ENCODE measurements at places on chromosomes 7 and 10.

- no peak for DNase-seq
These were observed 24.6 kb downstream of the RAMP3 start for GRCh38 chr7:45181991-45182855.

DNA sequence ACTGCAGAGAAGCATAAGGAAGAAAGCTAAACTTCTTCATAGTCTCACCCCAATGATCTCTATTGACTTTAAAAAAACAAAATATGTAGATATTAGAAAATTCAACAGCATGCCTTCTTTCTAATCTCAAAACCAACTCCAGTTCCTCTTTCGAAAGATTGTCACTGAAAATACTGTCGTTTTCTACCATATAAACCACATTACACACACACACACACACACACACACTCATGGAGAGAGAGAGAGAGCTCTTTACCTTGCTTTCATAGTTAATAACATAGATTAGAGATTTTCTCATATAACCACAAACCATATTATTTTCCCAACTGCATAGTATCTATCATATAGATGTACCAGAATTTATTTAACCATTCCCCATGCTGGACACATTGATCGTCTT lies 296.2 kb upstream of the MGMT start:
- no peak for DNase-seq

- DNase-seq = no peak
These were observed 59.7 kb downstream of the IGF2BP3 start for GRCh38 chr7:23410446-23411183.

GRCh38 chr10:13834581-13835286 lies 248.0 kb downstream of the PRPF18 start:
- no peak for DNase-seq

- no peak for DNase-seq
These were observed 120.2 kb downstream of the SORBS1 start for GRCh38 chr10:95440756-95441546.

DNA sequence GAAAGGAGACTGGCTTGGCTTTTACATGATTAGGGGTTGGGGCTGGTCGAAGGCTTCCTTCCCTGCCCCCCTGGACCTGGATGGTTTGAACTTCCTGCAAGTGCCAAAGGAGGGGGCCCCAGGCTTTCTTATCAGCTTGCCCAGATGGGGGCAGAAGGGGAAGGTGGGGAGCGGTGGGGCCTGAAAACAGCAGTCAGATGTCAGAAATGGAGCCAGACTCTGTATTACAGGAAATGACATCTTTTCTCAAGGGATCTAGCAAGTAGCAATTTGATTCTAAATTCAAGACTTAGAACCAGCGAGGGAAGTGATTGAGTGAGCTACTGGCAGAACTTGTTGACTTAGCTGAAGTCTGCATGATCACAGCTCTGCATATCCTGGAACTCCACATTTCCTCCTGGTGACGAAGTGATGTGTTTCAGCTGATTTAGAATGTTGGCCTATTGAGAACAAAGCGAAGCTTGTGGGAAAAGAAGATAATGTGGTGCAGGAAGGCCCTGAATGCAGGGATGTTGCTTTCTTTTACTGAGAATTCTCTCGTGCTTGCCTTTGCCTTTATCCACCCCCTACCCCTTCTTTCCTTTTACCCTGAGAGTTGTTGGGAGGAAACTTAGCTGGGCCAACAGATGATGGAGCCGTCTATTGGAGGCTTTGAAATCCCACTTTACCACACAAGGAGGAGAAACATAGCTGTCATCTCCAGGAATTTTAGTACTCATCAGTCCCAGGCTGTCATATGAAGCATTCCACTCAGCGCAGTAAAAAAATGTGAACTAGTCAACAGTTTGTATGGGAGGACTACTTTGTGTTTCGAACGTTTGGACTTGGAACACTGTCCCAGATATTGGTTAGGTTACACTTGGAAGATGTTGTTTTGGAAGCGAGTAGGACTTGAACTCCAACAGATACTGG lies 43.2 kb downstream of the CCNY start:
- DNase-seq = no peak

DNA sequence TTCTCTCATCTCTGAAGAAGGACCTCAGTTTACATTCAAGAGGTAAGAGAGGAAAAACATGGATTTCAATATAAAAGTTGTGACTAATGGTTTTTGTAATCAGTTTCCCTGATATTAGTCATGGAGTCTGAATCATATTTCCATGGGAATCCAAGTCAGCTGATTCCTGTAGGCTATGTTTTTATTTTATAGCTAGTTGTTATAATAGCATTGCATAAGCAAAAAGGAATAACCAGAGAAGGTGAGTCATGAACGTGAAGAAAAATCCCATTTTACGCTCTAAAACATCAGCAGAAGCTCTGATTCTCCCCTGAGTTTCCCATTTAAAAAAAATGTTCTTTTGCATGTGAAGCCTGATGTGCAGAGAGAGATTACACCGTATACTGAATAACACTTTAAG lies 299.3 kb downstream of the SFMBT2 start:
- DNase-seq = no peak

DNA sequence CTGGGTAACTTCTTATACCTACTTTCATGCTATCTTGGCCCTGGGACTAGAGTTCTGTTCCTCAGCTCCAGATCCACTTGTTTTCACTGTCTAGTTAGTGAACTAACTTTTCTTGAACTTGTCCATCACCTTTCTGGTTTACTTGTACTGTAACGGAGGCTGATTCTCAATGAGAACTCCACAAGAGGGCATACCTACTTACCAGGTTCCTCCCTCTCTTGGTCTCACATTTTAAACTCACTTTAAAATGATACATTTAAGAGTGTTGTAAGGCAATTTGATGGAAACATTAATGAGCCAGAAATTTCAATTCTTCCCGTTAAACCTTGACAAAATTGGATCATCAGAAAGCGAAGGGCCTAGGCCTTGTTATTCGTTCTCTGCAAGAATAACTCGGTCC lies 111.6 kb downstream of the MAGI2 start:
- no peak for DNase-seq

Measured in left renal cortex interstitium (tissue), 4 donors.